Activated CD8-positive, alpha-beta memory T cell treated with anti-CD3 and anti-CD28 coated beads for 1 hour (primary cell): ENCODE measurements at places on chromosomes 3 and 15.

DNA sequence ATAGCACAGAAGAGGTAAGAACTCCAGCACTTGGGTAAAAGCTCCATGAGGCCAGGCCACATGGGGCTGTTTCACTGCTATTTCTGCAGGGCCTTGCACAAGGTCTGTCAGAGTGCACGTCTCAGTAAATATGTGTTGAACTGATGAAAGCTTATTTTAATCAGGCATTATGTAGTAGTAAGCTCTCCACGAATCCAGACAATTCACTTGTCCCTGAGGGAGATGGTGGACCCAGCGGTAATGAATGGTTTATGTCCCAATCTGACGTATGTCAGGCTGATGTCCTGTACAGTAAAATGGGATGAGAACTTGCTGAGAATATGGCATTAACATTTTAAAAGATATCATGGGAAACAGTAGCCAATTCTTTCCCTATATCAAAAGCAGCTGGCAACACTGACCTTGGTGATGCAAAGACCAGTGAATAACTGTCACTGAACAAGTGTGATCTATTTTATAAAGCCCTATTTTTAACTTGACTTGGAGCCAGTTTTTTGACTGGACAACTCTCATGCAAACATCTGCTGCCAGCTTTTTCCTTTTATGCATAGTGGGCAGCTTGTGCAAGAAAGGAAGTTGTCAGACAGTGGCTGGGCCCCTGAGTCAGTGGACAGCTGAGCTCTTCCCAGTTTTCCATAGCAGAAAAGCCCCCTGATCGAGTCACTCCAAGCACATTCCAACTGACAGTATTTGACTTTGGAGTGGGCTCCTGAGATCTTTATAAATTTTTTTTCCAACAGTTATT is 519.8 kb upstream of the MDFIC2 start:
- DNase-seq: no peak

DNA sequence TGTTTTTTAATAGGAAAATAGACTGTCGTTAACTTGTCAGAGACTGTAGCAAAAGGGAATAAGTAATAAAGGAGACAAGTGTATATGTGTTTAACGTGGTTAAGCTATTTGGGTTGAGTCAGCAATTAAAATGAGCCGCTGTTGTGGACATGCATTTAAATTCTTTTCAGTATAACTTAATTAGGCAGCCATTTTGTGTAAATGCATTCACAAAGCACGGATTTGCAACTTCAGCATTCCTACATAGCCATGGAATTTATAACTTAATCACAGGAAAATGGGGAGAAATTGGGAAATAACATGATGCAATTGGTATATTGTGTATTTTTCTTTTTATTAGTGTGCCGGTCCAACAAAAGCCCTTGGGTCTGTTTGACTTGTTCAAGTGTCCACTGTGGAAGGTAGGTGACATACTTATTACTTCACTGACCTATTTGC is 27.9 kb downstream of the USP3 start:
- DNase-seq: no peak

- no peak for DNase-seq
Observed at GRCh38 chr3:150409125-150409511, 1.0 kb downstream of the TSC22D2 start.

- DNase-seq: no peak
Observed at GRCh38 chr15:65192016-65192415, 6.9 kb upstream of the CLPX start.

- DNase-seq: no peak
Observed at GRCh38 chr3:3800080-3800455, 837 bp downstream of the LRRN1 start.

- no peak for DNase-seq
Observed at GRCh38 chr3:18302517-18302916, 122.6 kb downstream of the SATB1 start.

- DNase-seq: no peak
Observed at GRCh38 chr15:25716414-25717126, 146.6 kb downstream of the ATP10A start.

DNA sequence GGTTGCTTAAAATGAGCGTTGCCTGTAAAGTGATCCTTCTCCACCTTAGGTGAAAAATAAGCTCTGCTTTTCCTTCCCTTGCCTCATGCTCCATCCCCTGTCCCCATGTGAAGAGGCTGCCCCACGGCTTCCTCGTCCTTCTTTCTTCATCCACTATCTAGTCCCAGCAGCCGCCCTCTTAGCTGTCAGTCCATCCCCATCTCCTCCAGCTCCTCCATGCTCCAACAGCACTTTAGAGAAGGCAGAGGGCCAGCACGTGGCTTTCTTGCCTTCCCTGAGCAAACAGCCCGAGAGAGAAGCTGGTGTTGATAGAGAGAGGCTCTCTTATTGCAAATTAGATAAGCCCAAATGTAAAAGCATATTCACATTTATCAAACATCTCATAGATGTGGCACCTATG is 9.0 kb upstream of the TMEM41A start:
- no peak for DNase-seq

GRCh38 chr3:68483601-68484000 is 448.7 kb downstream of the TAFA4 start:
- no peak for DNase-seq

DNA sequence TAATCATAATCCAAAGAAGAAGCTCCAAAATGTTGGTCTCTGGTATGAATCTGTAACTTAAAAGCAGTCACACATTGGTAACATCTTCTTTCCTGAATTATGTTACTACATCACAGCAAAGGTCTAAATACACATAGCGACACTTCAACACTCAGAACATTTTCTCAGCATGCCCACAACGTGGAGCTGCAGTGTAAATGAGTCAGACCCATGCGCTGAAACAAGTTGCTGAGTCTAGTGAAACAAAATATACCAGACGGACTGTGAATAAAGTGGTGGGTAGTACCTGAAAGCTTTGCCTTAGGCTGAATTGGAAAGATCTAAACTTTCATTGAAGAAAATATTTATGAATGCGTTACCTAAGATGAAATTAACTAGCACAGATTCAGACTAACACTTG is 33.2 kb upstream of the GOLGA8B start:
- DNase-seq: no peak

DNA sequence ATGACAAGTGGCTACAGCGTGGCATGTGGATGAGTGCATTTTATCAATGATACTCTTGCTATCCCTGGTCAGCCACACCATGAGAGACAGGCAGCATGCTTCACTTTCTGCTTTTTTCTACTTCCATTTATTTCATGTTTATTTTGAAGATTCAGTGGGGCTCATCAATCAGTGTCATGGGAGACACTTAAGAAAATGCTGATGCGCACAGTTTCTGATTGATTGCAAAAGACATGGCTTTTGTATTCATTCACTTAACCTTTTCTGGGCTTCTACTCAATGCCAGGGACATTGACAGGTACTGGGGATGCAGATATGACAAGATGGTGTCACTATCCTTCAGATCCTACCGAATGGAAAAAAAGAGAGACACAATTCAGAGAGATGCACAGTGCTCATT is 50.9 kb upstream of the CFAP161 start:
- no peak for DNase-seq

- no peak for DNase-seq
Observed at GRCh38 chr15:58483376-58483775, 51.6 kb downstream of the LIPC start.

- no peak for DNase-seq
Observed at GRCh38 chr3:145015253-145015652, 1043.6 kb downstream of the DIPK2A start.
